ENCODE measurements at places on chromosomes 1 and 21. TPM values are rescaled to one million over a fixed set of nuclear protein-coding genes. Genes with fewer than 3 reads are reported as not detected.

Gene GBP4
- 17.7 TPM for total RNA-seq

DNA sequence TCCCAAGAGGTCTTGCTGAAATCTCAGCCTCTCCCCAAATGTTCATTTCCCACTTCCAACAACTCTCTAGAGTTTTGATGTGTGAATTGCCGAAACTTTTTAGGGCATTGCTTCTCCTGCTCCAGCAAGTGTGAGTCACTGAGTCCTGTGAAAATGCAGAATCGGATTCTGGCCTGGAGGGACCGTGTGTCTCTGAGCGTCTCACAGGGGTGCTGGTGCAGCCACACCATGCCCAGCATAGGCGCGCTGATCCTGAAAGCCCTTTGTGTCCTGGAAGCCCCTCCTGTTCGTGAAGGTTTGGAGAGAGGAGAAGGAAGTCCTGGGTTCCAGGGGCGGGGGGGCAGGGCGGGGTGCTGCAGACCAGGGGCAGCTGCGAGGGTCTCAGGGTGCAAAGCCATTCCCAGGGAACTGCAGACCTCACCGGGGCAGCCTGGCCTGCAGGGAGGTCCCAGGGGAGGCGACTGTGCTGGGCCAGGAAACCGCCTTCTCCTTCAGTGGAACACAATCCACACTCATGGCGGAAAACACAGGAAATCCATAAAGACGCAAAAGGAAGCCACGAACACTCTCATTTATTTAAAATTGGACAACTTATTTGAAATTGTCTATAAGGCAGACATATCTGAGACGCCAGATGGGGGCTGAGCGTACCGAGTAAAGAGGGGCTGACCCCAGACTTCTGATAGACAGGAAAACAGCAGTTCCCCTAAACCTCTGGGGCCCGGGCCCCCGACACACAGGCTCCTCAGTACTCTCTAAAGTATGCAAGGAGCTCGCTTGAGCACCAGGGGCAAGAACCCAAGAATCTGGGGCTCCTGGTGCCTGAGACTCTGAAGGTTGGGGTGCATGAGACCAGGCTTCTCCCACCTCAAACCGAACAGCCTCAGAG, 43.5 kb upstream of the ADARB1 start:
- DNase-seq = peak; percentile 76
- no peak overlapping the region for H3K4me3 ChIP-seq
- no peaks in the 10 kb centered on the region for H3K36me3 ChIP-seq
- no peaks in the 10 kb centered on the region for H3K27me3 ChIP-seq
- H3K27ac ChIP-seq = no peak overlapping the region

Gene LRRC52
- total RNA-seq = not detected

Gene PSMA5
- total RNA-seq = 49.9 TPM

- H3K27me3 ChIP-seq = no peaks in the 10 kb centered on the region
- H3K36me3 ChIP-seq = peaks cover 4% of the 10 kb centered on the region
Measured at GRCh38 chr1:201880928-201881571, 7.6 kb upstream of the SHISA4 start.

GRCh38 chr1:76374086-76374485, 299.5 kb downstream of the ST6GALNAC3 start:
- no peak for DNase-seq
- no peaks in the 10 kb centered on the region for H3K36me3 ChIP-seq
- no peaks in the 10 kb centered on the region for H3K27me3 ChIP-seq
- no peaks in the 10 kb centered on the region for H3K4me1 ChIP-seq

Gene MTFR1L
- total RNA-seq = 59.6 TPM

DNA sequence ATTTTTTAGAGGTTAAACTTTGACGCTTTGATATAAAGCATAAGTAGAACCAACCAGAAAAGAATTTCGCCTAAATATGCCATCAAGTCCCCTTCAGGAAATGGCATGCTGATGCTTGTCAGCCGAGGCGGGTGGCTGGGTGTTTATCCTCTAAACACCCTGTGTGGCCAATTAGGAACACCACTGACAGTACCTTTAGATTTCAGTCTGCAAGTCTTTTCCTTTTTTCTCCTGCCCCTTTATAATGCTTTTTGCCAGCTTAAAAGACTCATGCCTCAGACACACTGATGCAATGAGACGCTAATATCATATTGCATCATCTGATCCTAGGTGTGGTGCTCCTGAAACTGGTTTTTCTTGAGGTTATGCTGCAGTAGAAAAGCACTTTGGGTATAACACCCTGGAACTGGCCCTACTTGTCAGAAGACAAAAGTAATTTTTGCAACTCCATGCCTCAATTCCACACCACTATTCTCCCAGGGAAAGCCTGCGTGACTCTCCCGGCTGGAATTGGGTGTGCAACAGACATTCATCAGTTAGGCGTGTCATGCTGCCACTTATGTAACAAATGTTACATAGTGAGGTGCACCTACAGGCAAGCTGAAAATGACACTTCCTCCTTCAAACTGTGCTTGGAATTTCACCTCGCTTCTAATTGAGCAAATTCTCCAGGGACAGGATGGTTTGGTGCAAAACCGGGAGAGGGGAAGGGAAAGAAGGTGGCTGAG, 2.0 kb upstream of the RCC2 start:
- no peaks in the 10 kb centered on the region for H3K27me3 ChIP-seq
- H3K27ac ChIP-seq = no peak overlapping the region
- H3K36me3 ChIP-seq = no peaks in the 10 kb centered on the region
- H3K4me1 ChIP-seq = no peaks in the 10 kb centered on the region
- H3K4me3 ChIP-seq = no peak overlapping the region
- DNase-seq = no peak

DNA sequence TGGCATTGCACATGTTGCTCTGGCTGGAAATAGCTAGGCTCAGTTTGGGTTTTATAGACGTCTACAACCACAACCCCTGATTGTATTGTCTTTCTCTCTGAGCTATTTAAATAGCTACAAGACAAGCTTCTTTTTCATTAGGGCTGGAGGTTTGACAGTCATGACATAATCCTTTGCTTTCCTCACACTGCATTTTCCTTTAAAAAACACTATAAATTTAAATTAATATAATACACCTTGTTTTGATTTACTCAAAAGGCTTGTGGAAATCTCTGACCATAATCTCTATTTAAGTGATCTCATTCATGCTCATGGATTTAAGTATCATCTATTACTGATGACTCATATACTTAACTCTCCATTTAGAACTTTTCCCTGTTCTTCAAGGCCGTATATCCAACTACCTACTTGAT, 50.4 kb upstream of the PTGFR start:
- no peaks in the 10 kb centered on the region for H3K4me1 ChIP-seq
- H3K27ac ChIP-seq = no peak overlapping the region
- no peaks in the 10 kb centered on the region for H3K27me3 ChIP-seq
- no peaks in the 10 kb centered on the region for H3K36me3 ChIP-seq
- no peak overlapping the region for H3K4me3 ChIP-seq
- no peak for DNase-seq

Gene MYBPH
- not detected for total RNA-seq

DNA sequence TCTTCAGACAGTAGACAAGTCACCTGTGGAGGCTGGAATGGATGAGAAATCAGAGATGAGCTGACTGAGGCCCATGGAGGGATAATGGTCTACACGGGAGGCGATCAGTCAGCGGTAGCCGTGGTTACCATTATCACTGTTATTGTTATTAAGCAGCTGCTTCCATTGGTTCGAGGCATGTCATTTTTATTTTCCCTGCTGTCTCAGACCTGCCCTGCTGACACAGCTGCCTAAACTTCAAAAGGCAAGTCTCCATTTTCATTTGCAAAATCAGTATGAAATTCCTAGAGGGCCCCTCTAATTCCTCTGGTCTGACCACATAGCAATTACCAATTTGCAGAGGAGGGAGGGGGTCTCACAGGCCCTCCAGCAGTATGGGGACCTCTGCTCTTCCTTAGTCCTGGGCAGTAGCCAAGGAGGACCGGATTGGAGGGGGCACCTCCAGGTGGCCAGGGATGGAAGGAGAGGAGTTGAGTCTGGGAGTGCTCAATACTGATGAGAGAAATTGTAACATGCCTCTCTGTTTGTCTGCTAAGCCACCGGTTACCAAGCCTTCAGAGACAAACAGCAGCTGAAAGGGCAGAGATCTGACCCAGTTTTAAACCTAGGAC, 184.2 kb downstream of the TRABD2B start:
- H3K4me3 ChIP-seq = no peak overlapping the region
- H3K27me3 ChIP-seq = no peaks in the 10 kb centered on the region
- H3K27ac ChIP-seq = no peak overlapping the region
- DNase-seq = peak; percentile 30
- no peaks in the 10 kb centered on the region for H3K4me1 ChIP-seq

Measured in aorta (tissue), 5 donors.